ENCODE measurements at places on chromosomes 4 and X.
A peak's percentile ranks its signal among the peaks of the same experiment; 100 is the strongest.

- DNase-seq, result no peak
These were observed 18.3 kb downstream of the GAB1 start for GRCh38 chr4:143354990-143355389.

GRCh38 chrX:68728186-68728585 lies 80.7 kb downstream of the STARD8 start:
- DNase-seq, result no peak

GRCh38 chr4:183700407-183700806 lies 41.3 kb downstream of the TRAPPC11 start:
- DNase-seq, result no peak

- no peak for DNase-seq
These were observed 229.4 kb downstream of the RCHY1 start for GRCh38 chr4:75284831-75285230.

DNA sequence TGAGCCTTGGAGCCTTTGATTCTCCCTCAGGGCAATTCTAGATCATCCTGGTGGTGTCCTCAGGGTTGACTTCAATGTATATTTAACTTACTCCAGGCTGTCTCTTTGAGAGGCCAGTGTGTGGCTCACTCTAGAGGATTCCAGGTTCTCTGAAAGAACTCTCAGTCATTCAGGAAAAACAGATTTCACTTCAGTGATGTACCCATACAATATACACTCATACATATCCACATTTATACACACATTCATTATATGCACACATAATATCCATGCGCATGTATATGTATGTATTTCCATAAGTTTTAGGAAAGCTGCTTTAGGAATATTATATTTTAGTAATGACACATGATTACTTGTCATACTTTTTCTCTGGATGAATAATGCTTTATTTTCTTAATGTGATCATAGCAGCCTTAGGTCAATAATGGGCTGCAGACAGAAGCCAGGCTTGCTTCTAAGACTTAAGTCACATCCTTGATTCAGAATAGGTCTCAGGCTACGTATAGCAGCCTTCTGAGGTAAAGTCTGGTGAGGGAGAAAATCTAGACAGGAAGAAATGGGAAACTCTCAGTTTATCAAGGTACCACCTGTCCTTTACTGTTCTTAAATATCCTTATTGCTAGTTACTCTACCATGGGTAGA lies 397.0 kb downstream of the GPAT3 start:
- DNase-seq, result no peak

DNA sequence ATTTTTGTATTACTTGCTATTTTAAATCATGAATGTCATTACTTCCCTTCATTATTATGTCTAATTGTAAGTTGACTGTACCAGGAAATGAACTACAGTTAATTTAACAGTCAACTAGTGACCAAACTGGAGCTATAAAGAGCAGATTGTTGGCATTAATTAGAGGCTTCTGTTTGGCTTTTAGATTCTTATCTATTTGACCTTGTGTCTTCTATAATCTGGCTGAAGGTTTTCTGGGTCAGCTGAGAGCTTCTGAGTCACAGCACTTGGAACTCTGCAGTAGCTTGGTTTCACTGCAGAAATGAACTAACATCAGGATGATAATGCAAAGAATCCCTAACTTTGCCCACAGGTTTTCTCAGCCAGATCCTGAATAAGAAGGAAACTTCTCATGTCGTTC lies 169.2 kb upstream of the LEF1 start:
- DNase-seq, result no peak

- DNase-seq, result no peak
These were observed 408.0 kb upstream of the SPOCK3 start for GRCh38 chr4:167642250-167642649.

DNA sequence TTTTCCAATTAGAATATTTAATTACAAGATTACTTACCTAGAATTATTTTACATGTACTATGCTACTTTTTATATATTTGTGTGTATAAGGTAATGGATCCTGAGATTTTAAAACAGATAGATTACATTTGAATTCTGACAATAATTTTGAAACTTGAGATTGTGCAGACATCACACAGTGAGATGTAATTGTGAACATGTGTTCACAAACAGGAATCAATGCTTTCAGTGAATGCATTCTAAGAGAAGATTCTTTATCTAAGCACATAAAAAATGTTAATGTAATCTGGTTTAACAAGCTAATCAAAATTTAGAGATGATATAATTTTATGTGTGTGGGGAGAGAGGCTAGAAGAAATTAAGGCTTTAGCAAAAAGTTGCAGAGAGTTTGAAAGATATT lies 1925.5 kb downstream of the ARAP2 start:
- DNase-seq, result no peak

- DNase-seq, result no peak
These were observed 62.7 kb upstream of the SCML1 start for GRCh38 chrX:17674601-17675000.

GRCh38 chr4:165096776-165097175 lies 15.9 kb downstream of the TMEM192 start:
- no peak for DNase-seq

DNA sequence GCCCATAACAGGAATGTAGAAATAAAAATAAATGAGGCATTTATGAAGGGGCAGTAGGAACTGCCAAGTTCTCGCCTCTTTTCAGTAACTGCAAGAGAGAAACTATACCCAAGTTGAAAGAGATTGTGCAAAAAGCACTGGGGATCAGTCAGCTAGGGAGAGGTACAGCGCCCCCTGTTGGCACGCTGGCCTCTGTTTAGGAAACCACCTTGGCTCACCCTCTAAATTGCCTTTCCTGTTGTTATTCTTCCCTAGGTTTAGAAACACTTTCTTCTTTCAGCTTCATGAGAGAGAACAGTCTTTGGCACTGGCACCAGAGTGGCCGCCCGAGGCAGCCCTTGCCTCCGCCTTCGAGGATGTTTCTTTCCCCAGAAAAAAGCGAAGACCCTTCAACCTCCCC lies 348.5 kb downstream of the MID1IP1 start:
- DNase-seq, result no peak

DNA sequence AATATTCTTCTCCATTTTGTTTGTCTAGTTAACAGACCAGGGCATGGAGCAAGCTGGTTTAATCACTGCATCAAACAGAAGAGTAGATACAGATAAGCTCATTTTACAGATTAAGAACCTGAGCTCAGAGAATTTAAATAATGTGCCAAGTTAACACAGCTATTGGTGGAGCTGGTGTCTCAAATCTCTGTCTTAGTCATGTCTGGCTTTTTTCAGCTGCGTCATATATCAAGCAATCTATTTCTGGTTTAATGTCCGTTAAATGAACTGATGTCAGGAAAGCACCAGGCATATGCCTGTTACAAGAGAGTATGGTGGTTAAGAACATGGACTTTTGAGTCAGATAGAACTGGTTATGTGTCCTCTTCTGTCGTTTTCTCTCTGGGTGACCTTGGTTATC lies 79.8 kb upstream of the ADGRA3 start:
- no peak for DNase-seq

GRCh38 chrX:87409113-87409841 lies 108.3 kb upstream of the KLHL4 start:
- DNase-seq, result no peak

GRCh38 chr4:185213877-185214276 lies 4.5 kb downstream of the SNX25 start:
- no peak for DNase-seq

DNA sequence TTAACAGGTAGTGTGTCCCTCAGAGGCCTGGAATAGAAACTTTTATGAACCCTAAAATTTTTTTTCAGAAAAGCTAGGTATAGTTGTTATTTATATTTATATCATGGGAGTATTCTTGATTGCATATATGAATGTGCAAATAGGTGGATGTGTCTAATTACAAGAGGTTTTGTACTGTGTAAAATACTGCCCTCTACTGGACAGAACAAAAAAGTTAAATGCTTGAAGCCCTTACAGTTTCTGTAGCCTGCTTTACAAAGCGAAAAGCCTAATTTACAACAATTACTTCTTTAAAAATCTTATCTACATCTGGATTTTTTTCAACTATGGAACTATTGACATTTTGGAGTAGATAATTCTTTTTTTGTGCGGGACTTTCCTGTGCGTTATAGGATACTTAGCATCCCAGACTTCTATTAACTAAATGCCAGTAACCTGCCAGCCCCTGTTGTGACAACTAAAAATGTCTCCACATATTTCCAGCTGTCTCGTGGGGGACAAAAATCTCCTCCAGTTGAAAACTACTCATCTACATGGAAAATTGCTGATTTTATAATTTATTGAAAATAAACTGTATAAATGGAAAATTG lies 35.1 kb downstream of the ENPEP start:
- peak; percentile 51 for DNase-seq

- DNase-seq, result no peak
These were observed 43.5 kb downstream of the CHRNA9 start for GRCh38 chr4:40378619-40379018.

DNA sequence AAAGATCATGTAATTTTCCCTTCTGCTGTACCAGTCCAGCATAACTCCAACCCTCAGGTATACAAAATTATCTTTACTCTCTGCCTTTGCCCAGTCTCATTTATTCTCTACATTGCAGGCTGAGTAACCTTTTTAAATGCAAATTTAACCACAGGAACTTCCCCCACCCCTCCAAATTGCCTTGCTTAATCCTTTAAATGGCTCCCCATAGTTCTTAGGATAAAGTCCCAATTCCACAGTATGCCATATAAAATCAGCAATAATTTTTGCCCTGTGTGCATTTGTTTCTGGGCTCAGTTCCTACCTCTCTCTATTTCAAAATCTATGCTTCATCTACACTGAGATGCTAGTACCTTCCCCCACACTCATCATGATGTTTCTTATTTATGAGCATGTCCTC lies 879.7 kb downstream of the RPA4 start:
- no peak for DNase-seq

DNA sequence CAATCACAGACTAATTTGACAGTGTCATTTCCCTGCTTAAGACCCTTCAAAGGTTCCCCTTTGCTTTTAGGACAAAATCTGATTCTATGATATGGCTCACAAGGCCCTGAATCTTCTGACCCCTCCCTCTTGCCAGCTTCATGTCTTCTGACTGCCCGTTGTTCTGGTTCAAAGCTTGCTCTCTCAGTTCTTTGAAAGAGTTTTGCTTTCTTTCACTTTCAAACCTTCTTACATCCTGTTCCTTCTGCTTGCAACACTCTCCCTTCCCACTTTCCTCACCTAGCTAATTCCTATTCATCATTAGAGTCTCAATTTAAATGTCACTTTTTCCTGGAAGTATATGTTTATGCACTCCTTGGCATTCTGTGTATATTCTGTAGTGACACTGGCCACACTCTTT lies 299.2 kb downstream of the IDS start:
- no peak for DNase-seq

- DNase-seq, result no peak
These were observed 14.3 kb upstream of the C4orf50 start for GRCh38 chr4:6032249-6033244.

- no peak for DNase-seq
These were observed 56.7 kb downstream of the TSPAN5 start for GRCh38 chr4:98601708-98602107.
